ENCODE measurements at places on chromosomes 3 and 15.

DNA sequence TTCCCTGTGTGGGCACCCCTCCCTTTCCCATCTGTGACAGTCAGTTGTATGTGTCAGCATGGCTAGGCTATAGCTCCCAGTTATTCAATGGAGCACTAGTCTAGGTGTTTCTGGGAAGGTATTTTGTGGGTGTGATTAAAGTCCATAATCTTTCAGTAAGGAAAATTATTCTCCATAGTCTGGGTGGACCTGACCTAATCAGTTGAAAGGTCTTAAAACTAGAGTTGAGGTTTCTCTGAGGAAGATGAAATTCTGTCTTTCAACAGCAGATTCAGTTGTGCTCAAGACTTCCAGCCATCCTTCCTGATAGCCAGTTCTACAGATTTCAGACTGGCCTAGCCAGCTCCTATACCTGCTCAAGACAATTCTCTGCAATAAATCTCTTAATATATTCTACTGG lies 284.6 kb upstream of the PROK2 start:
- no peak for DNase-seq

DNA sequence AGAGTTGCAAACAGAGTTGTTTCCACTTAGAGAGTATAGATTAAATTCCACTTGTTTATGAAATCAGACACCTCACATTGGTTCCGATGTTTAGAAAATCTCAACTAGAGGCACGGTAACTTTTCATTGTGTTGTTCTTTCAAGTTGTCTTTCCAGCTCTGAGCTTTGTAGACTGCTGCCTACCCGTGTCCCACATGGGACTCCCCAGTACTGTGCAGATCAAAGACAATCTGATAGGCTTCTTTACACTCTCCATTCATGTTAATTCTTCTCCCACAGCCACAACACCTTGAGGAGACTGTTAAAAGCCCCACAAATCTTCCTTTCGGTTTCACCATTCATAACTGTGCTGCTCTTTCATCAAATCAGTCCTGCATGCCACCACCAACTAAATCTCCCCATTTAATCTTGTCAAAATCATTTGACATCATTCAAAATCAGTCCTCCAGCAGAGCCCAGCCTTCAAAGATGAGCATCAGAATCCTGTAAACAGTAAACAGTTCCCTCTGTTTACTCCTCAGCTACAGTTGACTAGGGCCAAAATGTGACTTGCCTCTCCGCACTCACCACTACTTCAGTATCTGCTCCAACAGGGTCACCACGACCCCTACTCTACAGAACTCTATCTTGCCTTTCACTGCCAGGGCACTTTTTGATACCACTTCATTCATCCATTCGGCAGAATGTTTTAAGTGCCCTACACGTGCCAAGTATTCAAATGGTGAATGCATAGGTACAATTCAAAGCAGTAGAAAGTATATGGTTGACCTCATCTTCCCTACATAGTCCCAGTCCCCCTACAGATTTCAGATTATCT lies 8.3 kb downstream of the ANXA2 start:
- DNase-seq: no peak

DNA sequence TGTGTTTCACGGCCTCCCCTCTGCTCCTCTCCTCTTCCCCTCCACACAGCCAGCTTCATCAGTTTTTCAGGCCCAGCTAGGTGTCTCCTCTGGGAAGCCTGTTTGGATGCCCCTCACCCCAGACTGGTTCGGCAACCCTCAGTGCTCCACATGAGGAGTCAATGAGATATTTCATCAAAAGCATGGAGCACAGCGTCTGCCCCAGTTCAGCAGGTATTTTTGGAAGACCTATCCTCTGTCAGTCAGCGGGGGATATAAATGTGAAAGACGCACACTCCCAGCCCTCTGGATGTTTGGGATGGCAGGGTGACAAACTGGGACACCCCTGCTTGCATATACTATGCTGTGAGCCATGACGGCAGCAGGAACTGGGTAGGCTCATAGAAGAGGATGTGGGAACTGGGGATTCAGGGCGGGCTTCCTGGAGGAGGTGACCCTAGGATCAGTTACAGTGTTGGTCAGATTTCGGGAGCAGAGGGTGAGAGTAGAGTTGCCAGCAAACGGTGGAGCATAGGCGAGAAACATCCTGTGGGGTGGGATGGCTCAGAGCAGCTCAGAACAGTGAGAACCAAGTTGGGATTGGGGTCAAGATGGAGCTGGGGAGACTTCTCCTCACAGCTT lies 42.9 kb downstream of the PXYLP1 start:
- DNase-seq: no peak

DNA sequence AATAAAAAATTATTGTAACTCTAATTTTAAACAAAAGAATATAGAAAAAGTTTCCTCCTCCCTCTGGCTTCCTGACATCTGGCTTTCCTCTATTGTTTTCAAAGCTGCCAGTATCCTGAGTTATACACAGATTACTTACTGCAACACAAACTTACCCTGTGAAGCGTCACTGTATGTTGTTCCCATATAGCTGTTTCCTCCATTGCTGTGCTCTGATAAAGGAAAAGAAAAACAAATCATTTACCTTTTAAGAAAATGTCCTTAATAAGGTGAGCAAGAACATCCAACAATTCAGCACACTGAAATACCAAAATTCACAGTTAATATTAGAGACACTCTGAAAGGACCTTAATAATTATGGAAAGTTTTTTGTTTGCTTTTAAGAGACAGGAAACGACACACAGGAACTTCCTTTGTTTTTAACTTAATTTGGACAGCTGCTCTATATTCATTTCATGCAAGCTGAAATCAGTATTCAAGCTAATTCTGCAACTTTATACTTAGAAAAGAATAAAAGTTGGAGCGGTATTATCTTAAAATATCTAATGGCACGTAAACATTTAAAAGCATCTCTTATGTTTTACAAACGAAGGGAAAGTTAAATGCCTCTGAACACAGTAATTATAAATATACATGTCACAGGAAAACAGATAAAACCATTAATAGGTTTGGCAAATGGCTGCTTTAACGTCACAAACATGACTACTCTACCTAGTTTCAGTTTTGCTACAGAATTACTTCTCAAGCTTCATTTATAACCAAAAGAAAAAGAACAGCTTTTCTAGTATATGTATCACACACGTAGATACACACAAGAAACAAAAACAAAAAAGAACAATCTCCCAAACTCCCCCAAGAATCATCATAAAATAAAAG lies 21.5 kb downstream of the TJP1 start:
- DNase-seq: no peak

DNA sequence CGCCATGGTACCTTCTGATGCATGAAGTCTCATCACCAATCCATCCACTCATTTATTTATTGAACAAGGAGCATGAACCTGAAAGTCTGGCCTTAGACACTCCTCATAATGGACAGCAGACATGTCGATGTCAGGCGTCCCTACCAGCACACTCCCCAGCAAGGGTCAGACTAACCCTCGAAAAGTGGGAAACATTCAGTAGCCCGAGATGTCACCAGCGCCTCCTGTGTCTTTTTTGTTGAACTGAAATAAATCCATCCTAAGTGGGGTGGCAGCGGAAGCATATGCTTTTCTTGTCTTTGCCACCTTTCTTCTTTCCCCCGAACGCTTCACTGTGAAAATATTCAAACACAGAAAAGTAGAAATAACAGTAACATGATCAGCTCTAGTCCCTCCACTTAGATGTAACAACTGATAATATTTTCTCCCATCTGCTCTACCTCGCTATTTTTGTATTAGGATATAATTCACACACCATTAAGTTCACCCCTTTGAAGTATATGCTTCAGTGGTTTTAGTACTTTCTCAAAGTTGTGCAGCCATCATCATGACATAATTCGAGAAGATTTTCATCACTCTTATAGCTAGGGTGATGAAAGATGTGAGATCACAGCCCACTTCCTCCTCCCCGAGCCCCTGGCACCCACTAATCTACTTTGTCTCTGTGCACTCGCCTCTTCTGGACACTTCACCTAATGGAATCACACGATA lies 121.6 kb downstream of the ADAMTS17 start:
- DNase-seq: peak; percentile 2

- no peak for DNase-seq
Observed at GRCh38 chr3:192409201-192409837, 318.0 kb downstream of the FGF12 start.

Measured in kidney glomerular epithelial cell (primary cell).